ENCODE measurements at places on chromosomes 4 and X.

DNA sequence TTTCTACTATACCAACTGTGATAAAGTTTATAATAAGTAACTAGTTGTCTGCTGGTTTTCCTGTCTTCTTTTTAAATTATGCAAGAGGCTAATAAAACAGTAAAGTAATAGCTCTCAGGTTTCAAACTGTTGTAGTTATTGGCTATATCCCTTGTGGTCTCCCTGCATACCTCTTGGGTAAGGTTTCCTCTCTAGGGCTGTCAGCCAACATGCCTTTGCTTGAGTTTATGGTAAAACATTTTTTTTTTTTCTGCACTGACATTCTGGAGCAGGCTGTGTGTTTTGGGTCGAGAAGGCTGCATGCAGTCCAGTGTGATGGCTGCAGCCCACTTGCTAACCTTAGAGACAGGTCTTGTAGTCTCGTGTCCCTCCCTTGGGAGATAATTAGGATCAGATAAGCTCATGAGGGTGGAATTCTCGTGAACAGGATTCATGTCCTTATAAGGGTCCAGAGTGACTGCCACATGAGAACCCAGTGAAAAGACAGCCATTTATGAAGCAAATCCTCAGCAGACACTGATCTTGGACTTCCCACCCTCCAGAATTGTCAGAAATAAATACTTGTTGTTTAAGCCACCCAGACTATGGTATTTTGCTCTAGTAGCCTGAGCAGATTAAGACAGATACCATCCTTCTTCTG, 831.2 kb downstream of the CCSER1 start:
- DNase-seq, result no peak

GRCh38 chr4:5260121-5260520, 208.8 kb downstream of the STK32B start:
- no peak for DNase-seq

- DNase-seq, result no peak
Measured at GRCh38 chr4:13833171-13833804, 205.8 kb upstream of the BOD1L1 start.

- DNase-seq, result no peak
Measured at GRCh38 chr4:130336585-130337217, 1240.7 kb downstream of the C4orf33 start.

DNA sequence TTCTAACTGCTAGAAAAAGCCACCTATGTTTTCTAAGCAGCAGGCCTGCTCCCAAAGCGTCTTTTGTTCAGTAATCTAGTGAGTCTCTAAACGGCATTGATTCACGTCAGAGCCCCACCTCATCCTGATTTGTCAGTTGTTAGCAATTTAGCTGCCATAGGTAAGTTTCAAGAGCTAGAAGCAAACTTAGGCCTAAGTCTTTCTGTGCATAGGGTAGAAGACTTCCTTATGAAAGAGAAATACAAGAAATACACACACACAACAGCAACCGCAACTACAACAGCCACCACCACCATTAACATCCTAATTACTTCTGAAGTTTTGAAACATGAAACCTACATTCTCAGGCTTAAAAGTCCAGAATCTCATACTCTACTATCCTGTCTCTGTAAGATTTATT, 531.1 kb upstream of the SPANXN1 start:
- no peak for DNase-seq

- DNase-seq, result no peak
Measured at GRCh38 chr4:17475481-17475880, 36.4 kb downstream of the QDPR start.

- no peak for DNase-seq
Measured at GRCh38 chr4:132981611-132982010, 167.5 kb upstream of the PCDH10 start.

- no peak for DNase-seq
Measured at GRCh38 chr4:38967260-38968095, 64.7 kb downstream of the TMEM156 start.

- DNase-seq, result no peak
Measured at GRCh38 chr4:4260185-4260751, 12.2 kb upstream of the TMEM128 start.

DNA sequence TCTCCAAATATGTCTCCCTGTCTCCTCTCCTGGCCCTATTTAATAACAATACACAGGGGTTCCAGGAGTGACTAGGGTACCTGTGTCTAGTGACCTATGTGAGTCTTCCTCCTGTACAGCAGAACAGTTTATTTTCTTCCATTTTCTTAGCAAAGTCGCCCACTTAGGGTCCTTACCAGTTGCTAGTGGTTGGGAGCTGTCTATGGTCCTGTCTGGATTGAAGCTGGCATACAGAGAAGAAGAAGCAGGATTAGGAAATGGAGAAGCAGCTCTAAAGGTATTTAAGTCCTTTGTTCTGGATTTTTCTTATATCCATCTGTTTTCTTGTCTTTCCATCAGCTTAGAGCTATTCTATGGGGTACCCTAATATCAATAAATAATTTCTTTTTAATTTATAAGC, 587.1 kb upstream of the CPEB2 start:
- no peak for DNase-seq

DNA sequence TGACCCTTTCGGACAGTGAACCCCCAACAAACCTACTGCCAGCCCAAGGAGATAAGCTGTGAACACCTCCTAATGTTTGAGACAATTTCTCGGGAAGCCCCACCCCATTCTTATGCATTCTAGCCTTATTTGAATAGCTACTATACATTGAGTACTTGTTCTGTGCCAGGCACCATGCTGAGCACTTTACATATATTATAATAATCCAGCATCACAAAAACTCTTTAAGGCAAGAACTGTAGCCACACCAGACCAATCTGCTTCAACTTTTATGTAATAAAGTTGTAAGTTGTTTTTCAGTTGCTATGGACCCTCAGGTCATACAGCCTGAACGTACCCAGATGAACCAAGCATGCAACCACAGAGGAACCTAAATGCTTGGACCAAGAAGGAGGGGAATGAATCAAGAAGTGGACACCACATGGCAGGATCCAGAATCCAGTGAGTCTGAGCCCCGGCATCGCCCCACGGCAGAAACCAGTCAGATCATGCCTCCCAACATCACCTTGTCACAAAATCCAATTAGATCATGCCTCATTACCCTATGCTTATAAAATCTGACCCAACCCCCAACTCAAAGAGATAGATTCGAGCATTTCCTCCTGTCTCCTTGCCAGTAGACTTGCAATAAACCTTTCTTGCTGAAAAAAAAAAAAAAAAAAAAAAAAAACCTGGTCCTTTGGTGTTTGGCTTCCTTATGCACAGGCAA, 225.0 kb downstream of the QDPR start:
- DNase-seq, result no peak

DNA sequence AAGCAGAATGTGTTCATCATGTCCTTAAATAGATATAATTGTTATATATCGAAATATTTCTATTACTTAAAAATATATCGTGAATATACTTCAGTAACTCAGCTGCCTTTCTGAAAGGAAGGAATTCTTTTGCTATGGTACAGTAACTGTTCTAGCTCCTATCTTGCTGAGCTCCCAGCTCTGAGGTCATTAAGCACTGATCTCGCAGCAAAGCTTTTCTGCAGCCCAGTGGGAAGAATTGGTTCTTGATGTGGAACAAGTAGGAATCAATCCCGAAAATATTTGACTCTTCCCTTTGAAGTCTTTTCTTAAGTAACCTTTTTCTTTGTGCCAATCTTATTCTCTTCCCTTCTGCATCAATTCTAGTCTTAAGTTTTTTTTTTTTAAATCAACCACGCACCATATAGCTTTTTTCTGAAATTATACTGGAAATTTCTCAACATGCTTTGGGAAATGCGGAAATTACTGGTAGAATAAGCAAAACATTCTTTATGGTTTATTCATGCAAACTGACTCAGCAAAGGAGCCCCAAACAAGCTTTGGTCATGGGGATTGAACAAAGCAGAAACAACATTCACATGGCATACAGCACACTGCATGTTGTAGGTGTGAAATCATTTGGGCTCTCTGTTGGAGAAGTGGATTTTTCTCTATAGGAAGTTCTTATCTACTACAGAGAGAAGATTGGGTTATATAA, 428.9 kb upstream of the GNPDA2 start:
- no peak for DNase-seq

DNA sequence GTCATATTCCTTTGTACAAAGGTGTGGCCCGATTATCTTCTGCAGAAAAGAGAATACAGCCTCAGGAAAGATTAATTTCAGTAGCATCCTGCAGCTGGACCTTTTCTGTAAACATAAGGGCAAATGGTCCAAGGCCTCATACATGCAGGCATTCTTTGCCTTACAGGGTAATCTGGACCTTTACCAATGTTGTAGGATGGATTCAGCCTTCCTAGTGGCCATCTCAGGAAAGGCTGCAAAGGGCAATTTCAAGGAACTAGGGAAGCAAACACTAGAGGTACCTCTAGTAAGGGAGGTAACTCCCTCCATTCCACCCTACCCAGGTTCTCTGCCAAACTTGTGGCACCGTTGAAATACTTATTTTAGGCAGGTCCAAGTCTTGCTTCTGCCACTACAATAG, 43.0 kb downstream of the UGT2B28 start:
- no peak for DNase-seq

DNA sequence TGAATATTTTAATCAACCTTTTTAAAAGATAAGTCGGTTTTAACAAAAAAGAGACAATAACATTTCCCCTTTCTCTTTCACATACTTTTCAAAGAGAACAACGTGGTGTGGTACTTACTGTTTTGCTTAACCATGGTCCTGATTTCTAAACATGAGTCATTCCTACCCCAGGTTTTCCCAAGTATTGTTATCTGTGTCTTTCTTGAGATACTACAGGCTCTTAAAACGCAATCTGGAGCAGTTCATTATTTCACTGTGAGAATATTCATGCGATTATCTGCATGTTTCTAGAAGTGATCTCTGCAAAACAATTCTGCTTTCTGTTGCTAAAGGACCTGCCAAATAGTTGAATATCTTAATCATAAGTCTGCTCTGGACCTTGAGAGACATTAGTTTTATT, 127.3 kb downstream of the TENM3 start:
- DNase-seq, result no peak

DNA sequence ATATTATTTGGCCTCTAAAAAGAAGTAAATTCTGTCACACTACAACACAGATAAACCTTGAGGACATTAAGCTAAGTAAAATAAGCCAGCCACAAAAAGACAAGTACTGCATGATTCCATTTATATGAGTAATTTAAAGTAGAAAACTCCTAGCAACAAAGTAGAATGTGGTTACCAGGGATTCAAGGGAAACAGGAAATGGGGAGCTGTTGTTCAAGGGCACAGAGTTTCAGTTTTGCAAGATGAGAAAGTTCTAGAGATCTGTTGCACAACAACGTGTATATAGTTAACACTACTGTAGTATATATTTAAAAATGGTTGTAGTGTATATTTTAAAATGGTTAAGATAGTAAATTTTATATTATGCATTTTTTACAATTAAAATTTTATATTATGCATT, 25.4 kb downstream of the SEC31A start:
- no peak for DNase-seq

DNA sequence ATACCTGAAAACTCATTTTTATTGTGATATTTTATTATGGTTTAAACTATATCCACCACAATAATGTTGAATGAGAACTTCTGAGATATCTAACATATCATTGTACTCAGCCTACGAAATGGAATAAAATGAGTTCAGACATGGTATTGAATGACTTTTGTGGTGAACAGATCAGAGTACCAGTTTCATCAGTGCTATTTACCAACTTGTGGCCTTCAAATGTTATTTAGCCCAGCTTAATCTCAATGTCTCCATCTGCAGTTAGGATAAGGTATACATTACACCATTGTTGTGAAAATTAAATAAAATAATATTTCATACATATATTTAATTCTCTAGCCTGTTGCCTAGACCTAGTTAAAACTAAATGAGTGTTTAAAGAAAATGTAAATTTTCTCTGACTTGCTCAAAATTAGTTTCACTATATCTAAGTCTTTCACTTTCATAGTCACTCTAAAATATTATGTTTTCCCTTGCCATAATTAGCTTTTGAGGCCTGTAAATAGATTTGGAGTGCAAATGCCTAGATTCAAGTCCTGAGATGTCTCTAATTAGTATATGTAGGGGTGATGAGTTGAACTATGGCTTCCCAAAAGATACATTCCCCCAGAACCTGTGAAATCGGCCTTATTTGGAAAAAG, 594.2 kb downstream of the STPG2 start:
- no peak for DNase-seq

- DNase-seq, result no peak
Measured at GRCh38 chr4:48047421-48047844, 30.9 kb downstream of the NIPAL1 start.

DNA sequence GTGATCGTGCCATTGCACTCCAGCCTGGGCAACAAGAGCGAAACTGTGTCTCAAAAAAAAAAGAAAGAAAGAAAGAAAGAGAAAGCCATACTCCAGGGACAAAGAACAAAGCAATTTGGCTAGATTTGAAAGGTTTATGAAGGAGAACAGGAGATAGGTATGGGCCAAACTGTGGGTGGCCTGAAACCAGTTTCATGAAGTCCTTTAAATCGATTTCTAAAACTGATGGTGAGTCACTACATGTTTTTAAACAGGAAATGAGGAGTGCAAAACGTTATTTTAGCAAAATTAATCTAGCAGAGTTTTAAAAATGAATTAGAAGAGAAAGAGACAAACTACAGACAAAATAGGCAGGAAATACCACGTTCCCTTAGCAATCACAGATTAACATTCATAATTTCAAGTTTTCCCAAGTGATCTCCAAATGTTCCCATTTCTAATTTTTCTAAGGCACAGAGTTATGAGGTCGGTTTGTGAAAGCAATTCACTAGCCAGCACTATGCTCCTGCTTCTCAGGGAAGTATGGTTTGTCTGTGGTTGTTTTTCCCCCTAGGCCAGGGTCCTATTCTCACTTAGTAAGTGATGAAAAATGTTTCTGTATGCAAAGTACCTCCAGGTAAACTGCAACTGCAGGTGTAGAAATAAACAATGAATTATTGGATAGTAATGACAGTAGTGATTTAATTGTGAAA, 190.6 kb downstream of the PPP3CA start:
- no peak for DNase-seq

- no peak for DNase-seq
Measured at GRCh38 chrX:49242545-49243066, 7.3 kb downstream of the CCDC22 start.

GRCh38 chrX:17861489-17862011, 452 bp upstream of the RAI2 start:
- no peak for DNase-seq

GRCh38 chr4:122855353-122855890, 28.8 kb downstream of the FGF2 start:
- DNase-seq, result no peak

DNA sequence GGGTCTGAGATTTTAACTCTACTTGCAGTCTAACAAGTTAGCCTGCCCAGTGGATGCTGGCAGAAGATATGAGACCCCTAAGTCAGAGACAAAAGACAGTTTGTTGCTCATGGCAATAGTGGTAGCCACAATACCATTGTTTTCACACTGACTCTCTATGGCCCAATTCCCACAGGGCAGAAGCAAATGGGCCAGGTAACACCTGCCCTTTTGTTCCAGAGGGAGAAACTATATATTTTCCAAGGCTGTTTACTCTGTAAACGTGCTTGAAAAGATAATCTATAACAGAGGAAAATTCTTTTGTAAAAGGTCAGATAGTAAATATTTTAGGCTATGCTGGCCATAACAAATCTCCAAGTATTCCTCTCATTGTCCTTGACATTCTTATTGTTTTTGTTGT, 57.2 kb upstream of the NPNT start:
- DNase-seq, result no peak

Measured in glutamatergic neuron (in vitro differentiated cells).